ENCODE measurements at places on chromosomes 7 and 10.
A peak's percentile ranks its signal among the peaks of the same experiment; 100 is the strongest.

GRCh38 chr7:88664630-88665233 lies 94.8 kb upstream of the ZNF804B start:
- DNase-seq: peak; percentile 19

DNA sequence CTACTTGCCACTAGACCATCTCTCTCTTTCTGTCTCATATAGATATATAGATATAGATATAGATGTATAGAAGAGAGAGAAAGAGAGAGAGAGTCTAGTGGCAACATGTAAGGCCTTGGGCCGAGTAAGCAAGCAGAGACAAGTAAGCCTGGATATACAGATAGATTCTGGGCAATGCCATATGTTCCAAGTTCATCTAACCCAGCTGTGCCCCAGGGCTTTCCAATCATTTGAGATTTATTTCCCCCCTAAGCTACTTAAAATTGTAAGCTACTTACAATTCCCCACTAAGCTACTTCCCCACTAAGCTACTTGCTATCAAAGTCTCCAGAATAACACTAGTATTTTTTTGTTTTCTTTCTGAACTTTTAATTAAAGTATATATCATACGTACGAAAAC lies 1094.1 kb downstream of the DNAJB9 start:
- no peak for DNase-seq

GRCh38 chr7:2807845-2808772 lies 36.0 kb downstream of the GNA12 start:
- DNase-seq: peak; percentile 13

GRCh38 chr7:127264219-127264618 lies 11.5 kb upstream of the GRM8 start:
- DNase-seq: no peak

GRCh38 chr7:18140943-18141342 lies 113.3 kb upstream of the PRPS1L1 start:
- DNase-seq: no peak

Data from AG08395 (cell line).